ENCODE measurements at places on chromosomes 3 and 15. TPM values are rescaled to one million over a fixed set of nuclear protein-coding genes. Genes with fewer than 3 reads are reported as not detected.

- no peaks in the 10 kb centered on the region for H3K27me3 ChIP-seq
- peak; percentile 72 for DNase-seq
- H3K4me3 ChIP-seq = no peak overlapping the region
- H3K36me3 ChIP-seq = no peaks in the 10 kb centered on the region
- H3K27ac ChIP-seq = no peak overlapping the region
- H3K4me1 ChIP-seq = no peaks in the 10 kb centered on the region
Measured at GRCh38 chr15:38714309-38715072, 149.9 kb upstream of the RASGRP1 start.

Gene RETNLB
- not detected for polyA plus RNA-seq

GRCh38 chr3:65200310-65200970 lies 512.6 kb upstream of the ADAMTS9 start:
- H3K4me1 ChIP-seq = no peaks in the 10 kb centered on the region
- no peak for DNase-seq
- H3K27ac ChIP-seq = no peak overlapping the region
- no peak overlapping the region for H3K4me3 ChIP-seq

Gene TBC1D5
- 8.7 TPM for polyA plus RNA-seq

GRCh38 chr3:143998266-143998665 lies 26.6 kb downstream of the DIPK2A start:
- no peak for DNase-seq
- no peaks in the 10 kb centered on the region for H3K27me3 ChIP-seq
- no peaks in the 10 kb centered on the region for H3K4me1 ChIP-seq
- H3K4me3 ChIP-seq = no peak overlapping the region

GRCh38 chr15:60835974-60836373 lies 357.0 kb upstream of the ICE2 start:
- H3K27ac ChIP-seq = no peak overlapping the region
- no peak overlapping the region for H3K4me3 ChIP-seq
- DNase-seq = no peak
- no peaks in the 10 kb centered on the region for H3K36me3 ChIP-seq

GRCh38 chr15:75696311-75696720 lies 16.3 kb downstream of the CSPG4 start:
- H3K4me1 ChIP-seq = peaks cover 3% of the 10 kb centered on the region
- no peaks in the 10 kb centered on the region for H3K27me3 ChIP-seq
- no peak overlapping the region for H3K4me3 ChIP-seq

DNA sequence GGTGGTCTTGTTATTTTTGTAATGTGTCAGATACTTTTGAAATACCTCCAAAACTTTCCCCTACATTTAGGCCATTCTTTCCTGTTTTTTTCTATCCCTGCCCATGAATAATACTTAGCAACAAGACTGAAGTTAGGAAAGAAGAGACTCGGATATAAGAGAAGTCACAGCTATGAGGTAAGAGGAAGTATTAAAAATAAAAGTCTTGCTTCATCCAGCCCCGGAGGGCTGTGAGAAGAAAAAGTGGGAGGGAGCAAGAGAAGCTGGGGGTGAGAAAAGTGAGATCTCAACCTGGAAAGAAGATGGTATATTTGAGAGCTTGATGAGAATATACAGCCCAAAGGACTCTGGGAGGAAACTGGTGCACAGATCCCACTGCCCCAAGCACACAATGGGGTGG lies 213.5 kb upstream of the CDIN1 start:
- H3K36me3 ChIP-seq = no peaks in the 10 kb centered on the region
- no peaks in the 10 kb centered on the region for H3K27me3 ChIP-seq
- DNase-seq = no peak
- no peak overlapping the region for H3K27ac ChIP-seq
- no peak overlapping the region for H3K4me3 ChIP-seq

DNA sequence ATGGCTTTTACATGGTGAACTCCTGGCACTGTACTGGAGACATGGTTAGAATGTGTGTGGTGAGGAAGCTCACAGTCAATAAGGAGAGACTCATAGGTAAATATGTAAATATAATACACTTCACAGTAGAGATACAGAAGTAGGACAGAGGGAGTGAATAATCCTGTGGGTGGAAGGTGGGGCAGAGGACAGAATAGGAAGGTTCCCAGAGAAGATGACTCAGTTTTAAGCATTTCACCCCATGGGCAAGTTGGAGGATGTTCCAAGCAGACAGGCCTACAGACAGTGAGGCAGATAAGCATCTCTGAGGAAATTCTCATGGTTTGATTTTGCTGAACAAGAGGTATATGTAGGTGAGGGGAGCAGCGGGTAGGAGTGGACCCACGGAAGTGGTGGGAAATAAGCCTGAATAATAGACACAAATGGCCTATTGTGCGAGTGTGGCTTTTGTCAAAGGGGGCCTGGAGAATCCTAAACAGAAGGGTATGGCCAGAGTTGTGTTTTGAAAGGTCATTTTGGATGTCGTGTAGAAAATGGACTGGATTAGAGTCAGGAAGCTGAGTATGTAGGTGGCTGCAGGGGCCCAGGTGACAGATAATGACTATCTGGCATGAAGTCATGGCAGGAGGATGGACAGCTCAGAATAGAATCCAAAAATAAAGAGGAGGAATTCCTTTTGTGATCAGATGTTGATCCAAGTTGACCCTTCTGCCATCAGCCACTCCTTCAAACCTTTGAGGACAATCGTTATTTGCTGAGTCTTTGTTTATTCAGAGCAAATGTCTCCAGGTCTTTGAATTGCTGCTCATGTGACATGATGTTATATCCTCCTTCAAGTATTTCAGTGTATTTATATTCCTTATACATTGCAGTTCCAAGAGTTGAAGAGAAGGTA lies 97.3 kb upstream of the THRB start:
- no peak overlapping the region for H3K4me3 ChIP-seq

GRCh38 chr3:25445731-25446130 lies 17.7 kb downstream of the RARB start:
- no peak for DNase-seq
- H3K36me3 ChIP-seq = no peaks in the 10 kb centered on the region
- H3K4me3 ChIP-seq = no peak overlapping the region
- H3K4me1 ChIP-seq = peaks cover 17% of the 10 kb centered on the region
- H3K27me3 ChIP-seq = no peaks in the 10 kb centered on the region
- no peak overlapping the region for H3K27ac ChIP-seq

DNA sequence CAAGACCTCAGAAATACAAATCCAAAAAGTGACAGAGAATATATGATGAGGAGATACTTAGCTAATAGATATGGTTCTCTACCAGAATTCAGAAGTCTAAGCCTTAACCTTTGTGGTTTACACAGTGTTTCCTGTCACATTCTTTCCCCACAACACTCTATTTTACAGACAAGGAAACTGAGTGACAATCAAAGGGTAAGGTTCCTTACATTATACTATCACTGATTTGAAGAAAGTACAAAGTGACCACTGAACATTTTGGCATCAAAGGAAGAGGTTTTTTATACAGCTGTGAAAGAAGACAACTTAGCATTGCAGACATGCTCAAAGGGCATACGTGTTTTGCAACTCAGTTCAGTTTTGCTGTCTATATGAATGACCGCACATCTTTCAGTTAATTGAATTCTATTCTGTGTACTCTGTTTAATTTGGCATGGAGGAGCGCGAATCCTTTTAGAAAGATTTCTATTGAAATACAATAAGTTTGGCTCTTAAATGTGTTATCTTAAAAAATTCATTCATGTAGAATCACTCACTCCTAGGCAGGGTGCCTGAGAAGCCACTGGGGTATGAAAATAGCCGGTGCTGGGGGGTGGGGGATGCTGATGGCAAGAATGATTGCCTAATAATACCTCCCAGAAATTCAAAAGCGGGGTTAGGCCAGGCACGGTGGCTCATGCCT lies 66.5 kb upstream of the SKOR1 start:
- peaks cover 3% of the 10 kb centered on the region for H3K4me1 ChIP-seq
- H3K27me3 ChIP-seq = no peaks in the 10 kb centered on the region
- DNase-seq = no peak
- no peak overlapping the region for H3K4me3 ChIP-seq
- no peak overlapping the region for H3K27ac ChIP-seq

Gene RTP3
- polyA plus RNA-seq = not detected

- no peaks in the 10 kb centered on the region for H3K36me3 ChIP-seq
- no peak overlapping the region for H3K4me3 ChIP-seq
- no peak for DNase-seq
- H3K27me3 ChIP-seq = no peaks in the 10 kb centered on the region
- no peaks in the 10 kb centered on the region for H3K4me1 ChIP-seq
Measured at GRCh38 chr3:52015438-52016228, 19.9 kb upstream of the RPL29 start.

- no peaks in the 10 kb centered on the region for H3K4me1 ChIP-seq
- H3K36me3 ChIP-seq = no peaks in the 10 kb centered on the region
- no peak within 1 kb of the TSS for H3K27ac ChIP-seq
- no peak within 1 kb of the TSS for H3K4me3 ChIP-seq
- H3K27me3 ChIP-seq = peaks cover 31% of the 10 kb centered on the region
Measured at GRCh38 chr15:32717426-32718226, at the start of gene GREM1. Gene GREM1 (plus strand): TSS chr15:32718004. CDS start chr15:32730691, 12,687 bp downstream.

GRCh38 chr15:67389975-67390374 lies 131.0 kb upstream of the C15orf61 start:
- H3K4me1 ChIP-seq = no peaks in the 10 kb centered on the region
- H3K4me3 ChIP-seq = no peak overlapping the region
- no peak overlapping the region for H3K27ac ChIP-seq

DNA sequence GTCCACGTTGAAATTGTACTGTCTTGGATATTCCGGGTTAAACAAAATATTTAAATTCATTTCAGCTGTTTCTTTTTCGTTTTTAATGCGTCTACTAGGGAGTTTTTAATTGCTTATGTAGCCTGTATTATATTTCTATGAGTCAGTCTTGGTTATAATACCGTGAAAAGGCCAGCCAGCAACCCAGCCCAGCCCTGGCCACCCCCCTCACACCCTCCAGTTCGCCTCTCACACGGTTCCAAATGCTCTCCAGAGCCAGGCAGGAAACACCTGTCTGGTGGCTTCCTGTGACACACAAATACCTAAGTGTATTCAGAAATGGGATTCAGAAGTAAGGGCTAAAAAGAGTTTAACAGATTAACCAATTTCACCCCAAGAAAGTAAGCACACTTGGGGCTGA lies 4.4 kb downstream of the SH3BP5 start:
- H3K27me3 ChIP-seq = peaks cover under 1% of the 10 kb centered on the region
- H3K4me1 ChIP-seq = peaks cover 3% of the 10 kb centered on the region
- no peak overlapping the region for H3K27ac ChIP-seq
- H3K4me3 ChIP-seq = no peak overlapping the region
- no peaks in the 10 kb centered on the region for H3K36me3 ChIP-seq

- peaks cover 1% of the 10 kb centered on the region for H3K36me3 ChIP-seq
- H3K4me3 ChIP-seq = no peak overlapping the region
- no peak for DNase-seq
- H3K27me3 ChIP-seq = no peaks in the 10 kb centered on the region
- no peak overlapping the region for H3K27ac ChIP-seq
Measured at GRCh38 chr15:57019496-57020160, 101.2 kb downstream of the TCF12 start.

- H3K4me1 ChIP-seq = no peaks in the 10 kb centered on the region
- peak; percentile 52 for DNase-seq
- H3K27ac ChIP-seq = peak overlapping the region; percentile 37
Measured at GRCh38 chr3:15300323-15301078, 31.9 kb downstream of the SH3BP5 start.

DNA sequence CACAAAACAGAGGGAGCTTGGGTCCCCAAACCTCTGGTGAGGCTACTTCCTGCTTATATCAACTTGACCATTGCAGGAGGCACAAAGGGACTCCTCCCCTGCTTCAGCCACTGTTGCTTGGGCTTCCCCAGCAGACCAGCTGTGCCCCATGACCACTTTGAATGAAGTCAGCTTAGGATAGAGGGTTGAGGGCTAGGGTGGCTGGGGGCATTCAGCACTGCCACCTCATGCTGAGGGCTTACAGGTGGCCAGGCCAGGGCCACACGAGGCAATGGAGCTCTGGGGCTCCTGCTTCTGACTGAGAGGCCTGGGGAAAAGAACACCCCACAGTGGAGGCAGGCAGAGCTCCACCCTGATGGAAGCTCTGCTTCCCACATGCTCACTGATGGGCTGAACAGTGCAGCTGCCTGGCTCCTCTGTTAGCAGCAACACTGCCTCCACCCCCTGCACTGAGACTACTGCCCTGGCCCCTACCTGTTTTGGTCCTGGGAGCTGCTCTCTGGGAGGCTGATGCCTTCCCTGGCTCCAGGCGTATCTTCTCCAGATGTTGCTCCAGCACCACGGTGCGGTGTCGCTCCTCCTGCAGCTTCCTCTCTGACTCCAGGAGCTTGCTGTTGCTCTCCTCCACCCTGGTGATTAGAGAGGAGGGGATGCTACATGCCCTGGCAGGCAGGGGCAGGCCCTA lies 10.2 kb upstream of the HHATL start:
- no peaks in the 10 kb centered on the region for H3K27me3 ChIP-seq
- H3K36me3 ChIP-seq = no peaks in the 10 kb centered on the region
- no peak for DNase-seq
- no peak overlapping the region for H3K27ac ChIP-seq
- no peak overlapping the region for H3K4me3 ChIP-seq

GRCh38 chr15:48891232-48891765 lies 13.4 kb downstream of the EID1 start:
- no peaks in the 10 kb centered on the region for H3K36me3 ChIP-seq
- no peak for DNase-seq
- H3K27me3 ChIP-seq = no peaks in the 10 kb centered on the region
- no peak overlapping the region for H3K27ac ChIP-seq
- no peaks in the 10 kb centered on the region for H3K4me1 ChIP-seq
- no peak overlapping the region for H3K4me3 ChIP-seq

DNA sequence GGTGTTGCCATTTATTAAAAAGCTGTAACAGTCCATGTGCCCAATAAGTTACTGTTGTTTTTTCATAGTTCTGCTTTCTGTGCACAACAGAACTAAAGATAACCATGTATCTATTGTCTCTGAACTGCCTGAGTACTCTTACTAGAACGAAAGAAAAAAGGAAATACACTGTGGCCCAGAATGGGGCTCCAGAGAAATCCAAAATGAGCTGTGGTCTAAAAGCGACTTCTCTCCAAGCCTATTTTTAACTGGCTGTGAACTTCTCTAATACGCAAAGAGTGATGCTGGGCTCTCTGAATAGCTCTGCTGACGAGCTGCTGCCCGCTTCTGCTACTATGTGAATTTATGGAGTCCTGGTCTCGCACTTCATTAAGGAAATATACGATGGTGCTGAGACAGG lies 56.2 kb upstream of the LPP start:
- no peak for DNase-seq
- no peak overlapping the region for H3K4me3 ChIP-seq
- no peaks in the 10 kb centered on the region for H3K27me3 ChIP-seq

DNA sequence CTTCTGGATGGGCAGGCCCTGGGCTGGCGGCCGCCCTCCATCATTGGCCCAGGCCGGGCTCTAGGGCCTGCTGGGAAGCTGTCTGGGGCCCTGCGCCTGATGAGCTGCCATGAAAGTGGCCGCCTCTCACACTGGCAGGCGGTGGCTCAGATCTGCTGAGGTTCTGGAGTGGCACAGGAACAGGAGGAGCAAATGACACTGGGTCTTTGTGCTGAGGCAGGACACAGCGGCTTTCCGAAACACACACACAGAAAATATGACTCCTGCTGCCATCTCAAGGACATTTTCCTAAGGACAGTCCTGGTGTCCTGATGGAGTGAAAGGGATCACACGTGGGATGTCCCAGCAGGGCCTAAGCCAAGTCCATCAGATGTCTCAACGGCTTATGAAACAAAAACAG lies 103.5 kb downstream of the NUP210 start:
- H3K27ac ChIP-seq = no peak overlapping the region
- H3K4me3 ChIP-seq = no peak overlapping the region
- H3K27me3 ChIP-seq = no peaks in the 10 kb centered on the region
- DNase-seq = no peak
- H3K4me1 ChIP-seq = no peaks in the 10 kb centered on the region

Gene BBS4
- 13.3 TPM for polyA plus RNA-seq

GRCh38 chr15:66742286-66742685 lies 40.2 kb downstream of the SMAD6 start:
- H3K4me3 ChIP-seq = no peak overlapping the region
- no peak for DNase-seq
- peaks cover 21% of the 10 kb centered on the region for H3K4me1 ChIP-seq
- peak overlapping the region; percentile 33 for H3K27ac ChIP-seq
- no peaks in the 10 kb centered on the region for H3K36me3 ChIP-seq
